Fibroblast of the conjunctiva (primary cell): ENCODE measurements at places on chromosomes 4 and X.

DNA sequence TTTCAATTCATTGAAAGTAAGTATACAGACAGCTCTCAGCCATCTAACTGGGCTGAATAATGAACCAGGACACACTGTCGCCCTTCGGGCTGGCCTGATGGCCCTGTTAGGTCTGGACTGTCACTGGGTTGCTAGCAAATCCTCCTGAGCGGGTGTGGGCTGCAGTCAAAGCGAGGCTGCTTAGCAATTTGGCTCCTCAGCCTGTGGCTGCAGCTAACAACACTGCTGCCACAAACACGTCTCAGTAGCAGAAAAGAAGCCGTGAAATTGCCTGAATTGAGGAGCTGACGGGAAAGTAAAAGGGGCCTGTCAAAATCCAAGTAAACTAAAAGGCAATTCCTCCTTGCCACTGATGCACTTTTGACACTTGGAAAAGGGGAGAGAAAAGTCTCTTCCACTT, 72.8 kb downstream of the SMIM20 start:
- no peak for DNase-seq

- no peak for DNase-seq
Measured at GRCh38 chr4:38030023-38030422, 69.8 kb downstream of the PTTG2 start.

DNA sequence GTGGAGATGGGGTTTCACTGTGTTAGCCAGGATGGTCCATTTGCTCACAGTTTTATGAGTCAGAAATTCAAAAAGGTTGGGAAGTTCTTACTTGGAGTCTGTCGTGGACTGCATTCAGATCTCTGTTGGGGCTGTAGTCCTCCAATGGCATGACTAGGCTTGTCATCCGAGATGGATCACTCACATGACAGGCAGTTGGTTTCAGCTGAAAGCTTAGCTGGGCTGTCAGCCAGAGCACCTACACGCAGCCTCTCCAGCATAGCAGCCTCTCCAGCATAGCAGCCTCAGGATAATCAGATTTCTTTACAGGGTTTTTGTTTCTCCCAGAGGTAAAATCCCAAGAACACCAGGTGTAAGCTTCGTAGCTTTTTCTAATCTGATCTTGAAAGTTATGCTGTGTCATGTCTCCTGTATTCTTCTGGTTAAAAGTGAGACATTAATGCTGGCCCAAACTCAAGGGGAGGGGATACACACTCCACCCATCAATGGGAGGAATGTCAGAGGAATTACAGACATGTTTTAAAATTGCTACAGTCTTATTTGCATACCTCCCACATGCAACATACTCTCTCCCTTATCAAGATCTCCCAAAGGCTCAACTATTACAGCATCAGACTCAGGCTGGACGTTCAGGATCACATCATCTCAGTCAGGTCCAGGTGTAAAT, 31.6 kb upstream of the SOD3 start:
- no peak for DNase-seq

GRCh38 chr4:30912098-30912714, 192.0 kb downstream of the PCDH7 start:
- no peak for DNase-seq

DNA sequence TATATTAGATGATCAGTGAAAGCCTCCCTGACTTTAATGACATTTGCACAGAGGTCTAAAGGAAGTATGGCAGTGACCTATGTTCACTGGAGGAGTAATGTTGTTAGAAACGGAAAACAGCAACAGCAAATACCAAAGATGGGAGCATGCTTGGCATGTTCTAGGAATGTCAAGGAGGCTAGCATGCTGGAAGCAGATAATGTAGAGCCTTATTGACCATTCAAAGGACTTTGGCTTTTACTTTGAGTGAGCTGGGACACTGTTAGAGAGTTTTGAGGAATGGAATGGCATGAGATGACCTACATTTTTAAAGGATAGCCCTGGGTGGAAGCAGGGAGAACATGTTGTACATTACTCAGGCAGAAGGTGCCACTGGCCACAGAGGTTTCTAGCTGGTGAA, 6.0 kb downstream of the RPA4 start:
- no peak for DNase-seq

DNA sequence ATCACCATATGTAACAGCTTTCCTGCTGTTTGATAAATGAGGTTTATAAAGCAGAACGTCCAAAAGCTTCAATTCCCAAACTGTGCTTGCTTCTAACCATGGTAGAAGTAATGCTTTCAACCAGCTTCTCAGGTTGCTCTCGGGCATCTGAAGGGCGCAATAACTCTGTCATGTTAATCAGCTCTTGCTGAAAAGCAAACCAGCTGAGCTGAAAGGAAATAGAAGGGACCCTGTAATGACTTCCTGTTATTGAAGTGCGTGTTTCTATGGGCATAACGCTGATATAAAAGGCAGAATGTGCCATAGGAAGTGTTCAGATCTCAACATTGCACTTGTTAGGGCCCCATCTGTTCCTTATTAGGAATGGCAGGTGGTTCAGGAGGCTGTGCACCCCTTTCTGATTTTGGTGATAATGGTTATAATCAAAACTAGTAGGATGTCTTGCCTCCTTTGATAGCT, 21.2 kb downstream of the HERC3 start:
- DNase-seq: no peak

- DNase-seq: no peak
Measured at GRCh38 chr4:8819473-8820177, 52.0 kb downstream of the HMX1 start.
